ENCODE measurements at places on chromosomes 5 and 9.

DNA sequence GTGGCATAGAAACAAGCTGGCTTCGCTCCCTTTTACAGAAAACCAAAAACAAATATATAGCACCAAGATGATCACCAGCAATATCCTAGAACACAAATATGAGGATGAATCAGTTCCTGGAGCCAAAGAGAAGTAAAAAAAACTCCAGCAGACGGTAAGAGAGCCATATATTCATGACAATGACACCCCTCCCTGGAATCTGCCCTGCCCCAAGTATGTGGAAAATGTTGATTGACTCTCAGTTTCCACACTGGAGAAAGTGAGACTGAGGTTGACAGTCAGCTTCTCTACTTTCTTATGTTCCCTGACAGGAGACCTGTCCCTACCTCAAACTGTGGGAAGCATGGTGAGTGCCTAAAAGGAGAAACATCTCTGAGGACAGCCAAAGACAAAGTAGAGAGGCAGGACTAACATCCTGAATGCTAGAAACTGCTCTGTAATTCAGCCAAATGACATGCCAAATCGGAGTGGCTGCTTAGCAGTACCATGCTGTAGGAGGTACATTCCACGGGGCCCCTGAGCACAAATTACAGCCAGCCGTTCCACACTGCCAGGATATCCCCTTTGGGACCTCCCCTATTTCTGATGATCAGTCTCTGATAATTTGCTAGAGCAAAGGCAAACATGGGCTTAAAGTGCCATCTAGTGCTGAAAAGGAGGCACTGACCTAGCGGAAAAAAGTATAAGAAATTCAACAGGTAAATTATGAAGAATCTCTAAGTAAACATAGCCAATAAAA is 424.0 kb upstream of the RGMB start:
- no peak for DNase-seq

DNA sequence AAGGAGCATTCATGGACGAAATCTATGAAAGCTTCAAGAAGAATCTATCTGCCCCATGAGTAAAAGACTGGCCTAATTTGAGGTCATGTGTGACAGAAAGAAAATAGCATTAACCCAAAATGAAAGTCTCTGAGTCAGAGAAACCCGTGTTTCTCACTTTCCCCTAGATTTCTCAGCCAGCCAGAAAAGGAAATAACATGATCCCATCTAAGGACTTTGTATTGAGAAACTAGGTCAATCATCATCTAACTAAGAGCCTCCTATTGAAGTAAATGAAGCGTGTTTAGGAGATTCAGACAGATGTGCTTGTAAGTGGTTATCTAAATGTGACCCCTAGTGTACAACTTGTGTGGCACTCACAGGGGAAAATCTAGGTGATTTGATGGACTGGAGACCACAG is 77.3 kb upstream of the ZNF366 start:
- no peak for DNase-seq

GRCh38 chr9:97852001-97852398 is 1.0 kb upstream of the FOXE1 start:
- DNase-seq, result no peak

GRCh38 chr9:132293145-132293721 is 61.6 kb downstream of the SETX start:
- no peak for DNase-seq

GRCh38 chr5:128409166-128409800 is 128.8 kb downstream of the FBN2 start:
- DNase-seq, result no peak

DNA sequence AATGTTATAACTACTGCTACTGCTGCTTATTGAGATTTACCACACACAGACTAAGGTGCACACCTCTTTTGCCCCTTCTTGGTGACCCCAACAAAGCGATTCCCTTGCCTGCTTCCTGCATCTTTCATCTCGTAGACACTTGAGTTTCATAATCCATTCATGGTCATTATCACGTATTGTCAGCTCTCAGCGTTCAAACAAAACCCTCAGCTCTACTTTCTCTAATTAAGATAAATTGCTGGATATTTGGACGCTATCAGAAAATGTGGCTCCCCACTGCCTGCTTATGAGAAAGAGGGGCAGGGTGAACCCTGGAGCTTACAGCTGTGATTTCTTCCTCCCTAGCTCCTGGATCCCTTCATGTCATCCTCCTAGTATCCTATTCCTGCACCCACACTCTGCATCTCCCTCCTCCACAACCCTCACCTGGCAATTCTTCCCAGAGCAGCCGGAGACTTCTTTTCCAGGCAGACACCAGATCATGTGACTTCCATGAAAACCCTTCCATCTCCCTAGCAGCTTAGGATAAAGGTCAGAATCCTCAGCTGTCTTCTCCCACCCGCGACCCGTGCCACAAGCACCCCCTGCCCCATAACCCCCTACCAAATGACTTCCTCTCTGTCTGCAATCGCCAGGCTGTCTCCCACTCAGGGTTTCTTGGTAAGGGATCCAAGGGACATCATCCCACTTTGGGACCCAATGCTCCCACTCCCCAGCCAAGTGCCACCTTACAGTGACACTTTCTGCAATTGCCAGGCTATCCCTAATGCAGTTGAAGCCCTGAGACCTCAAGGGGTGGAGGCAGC is 146.5 kb downstream of the NSG2 start:
- no peak for DNase-seq

DNA sequence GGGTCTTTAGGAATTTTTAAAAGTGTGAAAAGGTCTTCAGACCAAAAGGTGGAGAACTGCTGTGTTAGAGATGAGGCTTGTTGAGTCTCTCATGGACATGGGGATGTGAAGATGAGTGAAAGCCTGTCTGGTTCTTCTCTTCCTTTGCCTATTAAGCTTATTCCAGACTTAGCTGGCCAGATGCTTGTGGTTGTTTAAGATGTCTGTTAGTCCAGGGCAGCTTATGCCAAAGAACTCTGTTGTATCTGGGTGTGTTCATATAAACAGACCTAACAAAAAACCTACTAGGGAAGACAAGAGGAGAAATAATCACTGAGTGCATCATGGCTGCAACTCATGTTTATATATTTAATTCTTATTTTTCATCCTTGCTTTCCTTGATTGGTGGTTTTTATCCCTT is 57.5 kb upstream of the NCS1 start:
- DNase-seq, result no peak

DNA sequence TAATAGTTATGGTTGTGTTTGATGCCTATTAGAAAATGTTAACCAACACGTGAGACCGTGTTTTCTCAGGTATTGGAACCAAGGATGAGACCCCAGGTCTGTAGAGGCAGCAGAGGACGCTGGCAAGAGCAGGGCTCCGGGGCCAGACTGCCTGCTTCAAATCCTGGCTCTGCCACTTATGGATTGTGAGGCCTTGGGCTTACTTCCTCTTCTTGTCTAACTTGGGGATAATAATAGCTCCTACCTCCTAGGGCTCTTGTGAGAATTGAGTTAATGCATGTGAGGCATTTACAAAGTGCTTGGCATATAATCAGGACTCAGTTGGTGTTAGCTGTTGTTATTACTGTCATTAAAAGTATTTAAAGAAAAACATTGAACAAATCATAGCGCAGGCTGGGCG is 85.5 kb upstream of the PITX1 start:
- DNase-seq, result no peak

- no peak for DNase-seq
These were observed at the start of gene SIT1 for GRCh38 chr9:35650341-35651158. TSS of gene SIT1 (minus strand) at chr9:35650931. CDS start at chr9:35650853, 78 bp downstream.

DNA sequence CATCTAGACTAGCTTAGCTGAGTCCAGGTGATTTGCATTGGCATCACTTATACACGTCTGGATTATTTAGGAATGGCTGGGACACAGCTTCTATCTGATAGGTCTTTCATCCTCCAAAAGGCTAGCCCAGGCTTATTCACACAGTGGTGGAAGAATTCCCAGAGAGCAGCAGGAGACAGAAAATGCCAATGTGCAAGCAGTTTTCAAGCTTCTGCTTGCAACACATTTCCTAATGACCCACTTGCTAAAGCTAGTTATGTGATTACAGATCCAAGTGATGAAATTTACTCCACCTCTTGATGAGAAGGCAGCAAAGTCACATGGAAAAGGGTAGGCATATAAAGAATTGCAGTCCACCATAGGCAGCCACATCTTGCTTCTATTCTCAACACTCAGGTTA is 44.2 kb upstream of the MAST4 start:
- no peak for DNase-seq

DNA sequence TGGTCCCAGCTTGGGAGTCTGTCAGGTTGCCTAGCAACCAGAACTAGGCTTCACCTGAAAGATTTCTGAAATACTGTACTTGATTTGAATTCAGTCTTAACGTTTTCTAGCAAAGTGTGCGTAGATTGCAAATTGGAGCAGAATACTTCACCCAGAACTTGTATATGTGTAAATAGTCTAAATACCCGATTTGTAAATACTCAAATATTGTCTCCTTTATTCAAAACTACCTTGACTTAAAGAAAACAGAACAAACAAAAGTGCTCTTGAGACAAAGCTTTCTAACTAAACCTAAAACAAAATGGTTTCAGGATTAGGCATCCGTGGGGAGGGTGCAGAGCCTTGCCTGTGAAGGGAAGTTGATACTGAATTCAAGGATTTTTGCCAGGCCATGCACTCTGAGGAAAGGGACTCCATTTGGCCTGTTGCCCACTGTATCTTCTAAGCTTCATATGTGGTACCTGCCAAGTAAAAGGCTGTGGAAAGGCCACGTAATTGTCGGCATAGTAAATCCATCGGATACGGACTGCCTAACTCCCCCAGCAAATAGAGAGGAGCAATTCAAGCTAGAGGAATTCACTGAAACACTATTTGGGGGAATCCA is 744 bp upstream of the HMGCS1 start:
- no peak for DNase-seq

DNA sequence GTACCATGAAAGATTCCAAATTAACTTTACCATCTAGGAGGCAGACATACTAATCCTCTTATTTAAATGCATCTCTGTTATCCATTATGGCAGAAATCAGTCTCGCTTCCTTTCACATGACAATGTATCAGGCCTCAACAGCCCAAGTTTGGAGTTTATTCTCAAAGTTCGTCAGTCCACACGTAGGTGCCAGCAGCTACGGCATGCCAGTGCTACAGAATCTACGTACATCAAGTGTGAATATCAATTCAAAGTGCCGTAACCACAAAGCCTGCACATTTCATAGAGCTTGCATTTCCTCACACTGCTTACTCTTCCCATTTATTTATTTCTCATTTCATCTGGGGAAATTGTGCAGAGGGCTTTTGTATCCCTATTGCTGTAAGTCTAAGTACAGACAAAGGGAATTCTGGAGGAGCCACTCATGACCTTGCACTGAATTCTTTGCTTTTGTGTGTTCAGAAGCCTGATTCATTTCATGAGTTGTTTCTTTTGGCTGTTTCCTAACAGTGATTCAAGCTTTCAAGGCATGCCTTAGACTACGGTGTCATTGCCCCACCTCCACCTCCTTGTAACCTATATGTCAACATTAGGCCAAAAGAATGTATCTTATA is 10.0 kb downstream of the ENC1 start:
- no peak for DNase-seq

DNA sequence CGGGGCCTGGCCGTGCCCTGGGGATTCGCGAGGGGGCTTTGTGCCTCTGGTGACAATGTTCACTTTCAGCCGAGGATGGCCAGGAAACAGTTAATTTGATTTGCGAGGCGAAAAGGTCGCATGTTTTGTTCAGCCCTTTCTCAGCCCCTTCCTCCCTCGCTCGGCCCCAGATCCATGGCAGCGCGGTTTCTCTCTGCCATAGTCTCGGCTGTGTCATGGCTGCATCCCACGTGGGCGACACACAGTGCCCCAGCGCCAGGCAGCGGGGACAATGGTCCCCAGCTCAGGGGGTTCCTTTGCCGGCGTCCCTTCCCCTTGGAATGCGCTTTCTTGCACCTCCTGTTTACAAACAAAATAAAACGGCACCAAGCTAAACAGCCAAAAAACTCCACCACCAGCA is 370.3 kb upstream of the IRX2 start:
- no peak for DNase-seq

All from activated CD4-positive, alpha-beta T cell treated with anti-CD3 and anti-CD28 coated beads for 1 hour (primary cell).